SJCRH30 (cell line): ENCODE measurements at places on chromosomes 6 and 20.
A peak's percentile ranks its signal among the peaks of the same experiment; 100 is the strongest.

DNA sequence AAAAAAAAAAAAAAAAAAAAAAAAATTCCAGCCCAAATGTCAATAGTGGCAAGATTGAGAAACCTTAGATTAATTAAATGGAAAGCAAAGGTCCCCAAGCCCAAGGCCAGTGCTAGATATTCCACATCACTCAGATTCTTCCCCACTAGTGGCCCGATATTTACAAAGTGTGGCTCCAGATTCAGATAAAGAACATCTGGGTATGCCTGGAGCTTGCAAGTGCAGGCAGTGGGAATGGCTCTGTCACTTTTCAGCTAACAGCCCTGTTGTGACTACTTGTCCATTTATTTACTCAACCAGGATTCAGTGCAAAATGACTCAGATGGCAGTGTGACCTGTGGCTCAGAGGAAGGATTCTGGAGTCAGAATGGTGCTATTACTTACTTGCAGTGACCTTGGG, 8.2 kb upstream of the KCNB1 start:
- no peak for DNase-seq

DNA sequence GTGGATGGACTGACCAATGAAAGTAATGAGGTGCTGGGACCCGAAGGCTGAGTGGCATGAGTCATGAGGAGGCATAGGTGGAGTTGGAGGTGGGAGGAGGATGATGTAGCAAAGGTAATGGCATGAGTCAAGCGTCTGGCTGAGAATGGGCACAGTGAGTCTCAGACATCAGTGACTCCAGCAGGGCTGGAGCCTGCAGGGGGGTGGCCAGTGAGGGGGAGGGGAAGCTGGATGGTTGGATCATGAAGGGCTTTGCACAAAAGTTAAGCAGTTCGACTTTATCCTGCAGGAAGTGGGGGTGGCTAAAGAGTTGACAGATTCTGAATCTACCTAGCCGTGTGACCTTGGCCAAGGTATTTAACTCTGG, 99.0 kb upstream of the IYD start:
- DNase-seq: no peak

DNA sequence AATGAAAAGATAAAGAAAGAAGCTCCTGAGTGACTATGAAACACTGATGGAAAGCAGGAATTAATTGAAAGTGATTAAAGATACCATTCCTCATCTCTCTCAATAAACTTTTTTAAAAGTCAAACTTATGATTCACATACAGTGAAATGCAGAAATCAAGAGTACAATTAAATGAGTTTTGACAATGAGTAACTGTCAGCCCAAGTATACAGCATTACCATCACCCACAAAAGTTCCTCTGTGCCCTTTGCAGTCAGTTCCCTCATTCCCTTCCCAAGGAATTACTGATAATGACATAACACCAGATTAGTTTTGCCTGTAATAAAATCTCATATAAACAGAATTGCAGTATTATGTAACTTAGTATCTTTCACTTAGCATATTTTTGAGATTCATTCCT, 44.5 kb downstream of the ATG5 start:
- no peak for DNase-seq

DNA sequence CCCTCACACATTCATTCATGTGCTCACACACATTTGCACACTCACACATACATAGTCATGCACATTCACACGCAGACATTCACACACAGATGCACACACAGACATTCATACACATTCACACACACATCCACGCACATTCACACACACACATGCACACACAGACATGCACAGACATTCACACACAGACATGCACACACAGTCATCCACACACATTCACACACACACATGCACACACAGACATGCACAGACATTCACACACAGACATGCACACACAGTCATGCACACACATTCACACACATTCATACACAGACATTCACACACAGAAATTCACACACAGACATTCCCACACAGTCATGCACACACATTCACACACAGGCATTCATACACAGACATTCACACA, 147.3 kb downstream of the PACRG start:
- no peak for DNase-seq

DNA sequence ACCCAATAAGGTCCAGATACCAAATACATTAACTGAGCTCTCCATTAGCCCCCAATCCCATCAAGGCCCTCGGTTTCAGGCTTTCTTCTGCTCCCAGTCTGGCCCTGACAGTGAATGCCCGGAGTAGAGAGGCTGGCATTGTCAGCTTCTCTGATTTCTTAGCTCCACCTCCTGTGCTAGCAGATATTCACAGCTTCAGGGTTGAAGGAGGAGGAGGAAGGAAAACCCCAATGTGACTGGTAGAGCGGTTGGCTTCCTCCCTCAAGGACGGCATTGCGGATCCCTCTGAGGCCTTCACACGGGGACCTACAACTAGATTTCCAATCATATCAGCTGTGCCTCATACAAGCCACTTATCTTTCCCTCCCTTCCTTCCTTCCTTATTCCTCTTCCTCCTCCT, 164.1 kb upstream of the SYNDIG1 start:
- no peak for DNase-seq

DNA sequence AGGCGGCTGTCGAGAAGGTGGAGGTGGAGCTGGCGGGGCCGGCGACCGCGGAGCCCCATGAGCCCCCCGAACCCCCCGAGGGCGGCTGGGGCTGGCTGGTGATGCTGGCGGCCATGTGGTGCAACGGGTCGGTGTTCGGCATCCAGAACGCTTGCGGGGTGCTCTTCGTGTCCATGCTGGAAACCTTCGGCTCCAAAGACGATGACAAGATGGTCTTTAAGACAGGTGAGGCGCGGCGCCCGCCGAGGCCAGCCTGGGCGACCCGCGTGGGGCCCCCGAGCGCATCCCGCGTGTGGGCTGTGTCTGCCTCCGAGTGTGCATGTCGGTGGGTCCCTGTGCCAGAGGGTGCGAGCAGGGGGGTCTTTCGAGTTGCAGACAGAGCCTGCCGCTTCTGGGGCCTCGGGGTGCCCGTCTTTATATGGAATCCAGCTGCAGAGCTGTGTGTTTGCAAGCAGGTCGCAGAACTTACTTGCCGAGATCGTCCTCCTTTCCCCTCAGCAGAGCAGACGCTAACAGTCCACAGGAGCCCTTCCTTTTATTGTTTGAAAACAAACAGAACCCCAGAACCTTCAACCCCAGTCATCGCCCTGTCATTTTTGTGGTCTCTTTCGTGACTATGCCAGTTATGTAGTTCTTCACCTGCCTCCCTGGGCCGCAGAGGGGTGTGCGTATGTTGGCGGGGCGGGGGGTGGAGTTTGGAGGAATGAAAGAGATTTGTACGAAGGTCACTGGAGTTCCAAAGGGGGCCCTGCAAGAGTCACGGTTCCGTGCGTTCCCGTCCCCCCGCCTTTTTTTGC, 766 bp downstream of the SLC16A10 start:
- peak; percentile 57 for DNase-seq

DNA sequence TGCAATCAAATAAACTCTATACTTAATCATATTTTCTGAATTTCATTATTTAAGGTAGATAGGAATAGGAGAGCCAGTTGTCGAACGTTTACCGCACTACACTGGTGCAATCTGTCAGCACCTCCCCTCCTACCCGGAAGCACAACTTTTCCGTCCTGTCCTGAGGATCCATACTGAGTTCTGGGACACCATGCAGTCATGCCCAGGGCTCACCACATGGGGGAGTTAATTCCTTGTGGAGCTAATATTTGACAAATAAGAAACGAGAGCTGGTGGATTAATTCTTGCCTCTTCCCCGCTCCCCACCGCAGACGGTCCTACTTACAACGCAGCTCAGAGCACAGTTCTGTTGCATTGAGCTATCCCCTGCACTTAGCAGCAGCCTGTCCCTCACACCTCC, 107.7 kb upstream of the RALGAPA2 start:
- DNase-seq: peak; percentile 91

DNA sequence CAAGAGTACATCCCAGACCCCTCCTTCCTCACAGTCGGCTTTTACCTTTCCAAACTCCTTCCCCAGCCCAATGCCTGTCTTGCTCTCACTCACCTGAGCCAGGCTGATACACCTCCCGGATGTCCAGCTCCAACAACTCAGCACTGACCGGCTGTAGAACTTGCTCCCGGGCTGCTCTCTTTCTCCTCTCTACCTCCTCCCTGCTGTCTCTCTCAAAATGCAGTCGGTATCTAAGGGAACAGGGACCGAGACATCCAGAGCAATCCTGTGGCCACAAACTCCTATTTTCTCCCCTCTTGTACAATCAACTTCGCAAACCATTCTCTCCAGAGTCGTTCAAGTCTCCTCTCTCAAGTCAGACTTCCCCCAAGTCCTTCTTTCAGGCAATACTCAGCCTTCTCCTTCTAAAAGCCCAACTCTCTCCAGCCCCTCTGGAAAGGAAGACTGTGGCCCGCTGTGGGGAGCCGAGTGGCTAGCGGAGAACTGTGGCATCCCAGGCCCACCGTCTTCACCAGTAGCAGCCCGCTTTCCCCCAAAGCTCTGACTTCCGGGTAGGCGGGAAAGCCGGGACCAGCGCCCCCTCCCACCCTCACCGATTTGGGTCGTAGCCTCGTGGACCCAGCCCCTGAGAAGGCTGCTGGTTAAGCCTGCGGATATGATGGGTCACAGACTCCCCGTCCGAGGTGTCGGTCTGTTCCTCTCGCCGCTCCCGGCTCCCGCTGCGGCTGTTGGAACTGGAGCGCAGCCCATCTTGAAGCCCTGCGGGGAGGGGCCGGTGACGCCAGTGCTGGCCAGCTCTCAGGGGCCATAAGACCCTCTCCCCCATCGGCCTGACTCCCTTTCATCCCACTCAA, 1.1 kb downstream of the GNL1 start:
- DNase-seq: peak; percentile 38

- no peak for DNase-seq
Observed at GRCh38 chr20:25078662-25079061, 3.3 kb downstream of the VSX1 start.

DNA sequence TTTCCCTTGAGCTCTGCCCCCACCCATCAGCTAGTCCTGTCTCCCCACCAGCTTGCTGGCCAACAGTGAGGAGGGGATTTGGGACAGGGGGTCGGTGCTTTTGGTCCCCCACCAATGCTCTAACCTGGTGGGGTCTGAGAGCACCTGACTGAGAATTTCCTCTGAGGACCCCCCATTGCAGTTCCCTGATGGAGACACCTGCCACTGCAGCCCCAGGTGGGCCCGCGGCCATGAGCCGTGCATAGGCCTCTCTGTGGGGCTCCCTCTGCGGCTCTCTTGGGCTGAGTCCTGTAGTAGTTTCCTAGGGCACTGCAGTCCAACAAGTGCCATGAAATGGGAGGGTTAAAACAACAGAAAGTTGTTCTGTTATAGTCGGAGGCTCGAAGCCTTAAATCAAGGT, 172.2 kb upstream of the SNX9 start:
- DNase-seq: no peak

- no peak for DNase-seq
Observed at GRCh38 chr6:119076173-119076572, 2.3 kb downstream of the FAM184A start.

- no peak for DNase-seq
Observed at GRCh38 chr6:12313992-12314589, 23.9 kb downstream of the EDN1 start.

DNA sequence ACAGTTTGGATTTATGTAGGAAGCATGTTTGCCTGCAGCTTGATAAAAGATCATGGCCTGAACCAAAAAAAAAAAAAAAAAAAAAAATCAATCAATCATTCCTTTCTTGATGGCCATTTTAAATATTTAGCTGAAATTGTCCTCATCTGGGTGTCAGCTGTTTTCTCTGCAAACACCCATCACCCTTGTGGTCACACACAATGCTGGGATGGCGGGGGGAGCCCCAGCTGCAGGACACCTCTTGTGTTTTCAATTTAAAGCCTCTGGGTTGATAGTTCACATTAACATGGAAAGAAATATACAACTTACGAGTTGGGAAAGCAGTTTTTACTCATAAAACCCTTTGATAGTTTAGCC, 160.4 kb downstream of the ZFP64 start:
- no peak for DNase-seq

DNA sequence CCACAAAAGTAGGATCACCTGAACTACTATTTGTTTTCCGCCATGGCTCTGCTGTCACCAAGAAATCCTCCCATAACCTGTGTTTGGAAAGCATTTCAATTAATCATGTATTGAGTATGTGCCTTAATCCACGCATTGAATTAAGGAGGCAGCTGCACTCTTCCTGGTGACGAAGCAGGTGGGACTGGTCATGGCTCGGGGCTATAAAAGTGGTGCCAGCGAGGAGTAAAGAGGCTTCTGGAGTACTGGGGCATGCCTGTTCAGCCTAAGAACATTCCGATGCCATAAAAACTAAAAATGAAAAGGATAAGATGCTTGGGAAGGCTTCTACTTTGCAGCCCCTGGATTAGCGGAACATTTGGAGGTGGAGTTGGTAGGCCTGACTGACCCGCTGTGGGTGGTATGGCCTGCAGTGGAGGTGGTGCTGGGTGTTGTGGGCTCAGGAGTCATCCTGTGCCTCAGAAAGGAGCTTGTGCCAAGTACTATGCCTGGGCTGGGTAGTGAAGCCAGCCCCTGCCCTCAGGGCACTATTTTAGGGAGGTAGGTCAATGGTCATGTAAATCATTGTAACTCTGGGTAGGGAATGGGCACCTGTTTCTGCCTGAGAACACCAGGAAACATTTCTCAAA, 110.5 kb downstream of the B3GAT2 start:
- peak; percentile 13 for DNase-seq

DNA sequence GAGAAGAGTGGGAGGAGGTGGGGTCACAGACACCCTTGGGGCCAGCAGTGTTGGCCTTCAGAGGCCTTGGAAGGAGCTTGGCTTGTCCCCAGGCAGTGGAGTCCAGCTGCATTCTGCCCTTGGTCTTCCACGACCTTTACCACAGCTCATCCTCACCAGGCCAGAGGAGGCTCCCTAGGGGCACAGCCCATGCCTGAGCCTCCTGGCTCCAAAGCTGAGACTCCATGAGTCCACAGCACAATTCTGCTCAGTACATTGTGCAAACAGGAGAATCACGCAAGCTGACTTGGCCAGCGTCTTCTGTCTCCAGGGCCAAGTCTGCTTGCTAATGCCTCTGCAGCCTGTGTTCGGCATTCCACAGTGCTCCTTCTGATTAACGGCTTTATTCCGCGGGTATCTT, 337.2 kb downstream of the SMOC2 start:
- no peak for DNase-seq

DNA sequence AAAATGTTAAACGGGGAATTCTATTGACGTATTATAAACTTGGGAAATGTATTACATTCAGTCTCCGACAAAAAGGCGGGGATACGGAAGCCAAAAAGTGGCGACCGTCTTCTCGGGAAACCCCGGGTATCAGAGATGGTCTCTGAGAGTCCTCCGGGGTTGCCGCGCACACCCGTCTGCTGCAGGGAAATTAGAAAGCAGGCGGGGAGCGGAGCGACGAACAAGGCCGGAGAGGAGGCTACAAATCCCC, 1.5 kb downstream of the SALL4 start:
- DNase-seq: no peak

- peak; percentile 61 for DNase-seq
Observed at GRCh38 chr6:168956141-168956838, 297.4 kb downstream of the THBS2 start.

DNA sequence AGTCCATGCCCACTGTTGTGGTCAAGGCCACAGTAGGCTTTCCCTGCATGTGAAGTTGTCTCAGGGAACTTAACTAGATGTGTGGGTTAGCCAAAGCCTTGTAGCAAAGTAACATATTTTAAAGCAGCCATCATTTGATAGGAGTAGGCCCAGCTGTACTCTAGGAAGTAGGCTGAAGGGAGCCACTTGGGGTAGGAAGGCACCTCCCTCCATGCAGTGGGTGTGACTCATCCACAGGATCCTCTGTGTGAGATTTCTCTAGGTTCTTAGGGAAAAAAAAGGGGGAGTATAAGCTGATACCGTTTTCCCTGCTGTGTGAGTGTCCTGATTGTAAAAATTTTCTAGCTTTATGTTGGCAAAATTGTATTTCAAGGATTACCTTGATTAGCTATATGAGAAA, 44.7 kb downstream of the VAPB start:
- DNase-seq: peak; percentile 35

- no peak for DNase-seq
Observed at GRCh38 chr20:7695635-7696034, 244.6 kb downstream of the HAO1 start.
